Cortex of kidney (tissue), 1 donor: ENCODE measurements at places on chromosomes 7 and 10.

- DNase-seq, result no peak
Observed at GRCh38 chr7:51366172-51366728, 49.6 kb upstream of the COBL start.

GRCh38 chr10:70906953-70907636 is 18.7 kb upstream of the PCBD1 start:
- no peak for DNase-seq

DNA sequence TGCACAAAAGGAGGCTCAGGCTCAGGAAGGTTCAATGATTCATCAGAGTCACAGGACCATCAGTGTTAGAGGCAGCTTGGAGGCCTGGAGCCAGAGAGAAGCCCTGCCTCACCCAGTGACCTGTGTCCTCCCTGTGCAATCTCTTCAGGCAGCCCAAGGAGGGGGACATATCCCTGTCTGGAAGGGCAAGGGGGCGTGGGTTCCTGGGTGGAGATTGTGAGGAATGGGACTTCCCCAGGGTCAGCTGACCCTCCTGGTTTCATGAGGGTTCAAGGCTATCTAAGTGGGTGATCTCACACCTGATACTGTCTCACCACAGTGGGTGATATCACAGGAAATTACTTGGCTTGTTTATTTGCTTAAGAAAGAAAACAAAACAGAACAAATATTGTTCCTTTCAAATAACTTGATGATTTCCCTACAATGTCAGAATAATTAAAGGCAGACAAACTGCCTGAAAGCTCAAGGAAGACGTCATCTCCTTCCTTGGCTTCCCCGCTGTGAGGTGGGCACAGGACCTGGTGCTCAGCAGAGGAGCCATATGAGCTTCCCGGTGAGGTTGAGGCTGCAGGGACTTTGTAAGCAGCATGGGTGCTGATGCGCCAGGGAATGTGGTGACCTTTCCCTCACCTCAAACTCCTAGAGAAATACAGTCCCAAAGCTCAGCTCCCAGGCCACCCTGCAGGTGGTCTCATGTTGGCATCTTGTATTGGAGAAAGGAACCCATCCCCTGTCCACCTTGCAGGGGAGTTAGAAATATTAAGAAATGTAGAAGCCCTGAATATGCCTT is 763.2 kb downstream of the GRID1 start:
- no peak for DNase-seq

- no peak for DNase-seq
Observed at GRCh38 chr7:50661345-50662040, 96.3 kb upstream of the DDC start.

- no peak for DNase-seq
Observed at GRCh38 chr7:156984174-156984891, 26.1 kb downstream of the MNX1 start.

GRCh38 chr7:92850516-92850915 is 14.1 kb upstream of the CDK6 start:
- no peak for DNase-seq

GRCh38 chr7:100519580-100519979 is 19.4 kb upstream of the AGFG2 start:
- no peak for DNase-seq

GRCh38 chr10:65213170-65213569 is 1692.0 kb downstream of the REEP3 start:
- DNase-seq, result no peak

- no peak for DNase-seq
Observed at GRCh38 chr10:34638406-34639054, 176.6 kb downstream of the PARD3 start.

DNA sequence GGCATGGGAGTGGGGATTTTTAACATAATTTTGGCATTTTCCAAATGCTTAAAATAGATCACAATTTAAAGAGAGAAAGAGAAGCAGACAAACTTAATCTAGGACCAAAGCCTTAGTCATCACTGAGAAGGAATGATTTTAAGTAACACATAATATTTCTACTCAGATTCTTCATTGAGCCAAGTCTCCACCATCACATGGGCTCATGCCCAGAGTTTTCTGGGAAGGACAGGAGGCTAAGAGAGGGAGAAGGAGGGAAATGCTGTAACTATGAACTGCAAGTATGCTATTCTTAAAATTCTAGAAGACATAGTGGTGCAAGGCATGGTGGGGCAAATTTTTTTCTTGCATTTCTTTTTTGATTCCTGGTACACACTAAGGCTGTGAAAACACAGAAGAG is 23.8 kb upstream of the UBE2D1 start:
- no peak for DNase-seq

DNA sequence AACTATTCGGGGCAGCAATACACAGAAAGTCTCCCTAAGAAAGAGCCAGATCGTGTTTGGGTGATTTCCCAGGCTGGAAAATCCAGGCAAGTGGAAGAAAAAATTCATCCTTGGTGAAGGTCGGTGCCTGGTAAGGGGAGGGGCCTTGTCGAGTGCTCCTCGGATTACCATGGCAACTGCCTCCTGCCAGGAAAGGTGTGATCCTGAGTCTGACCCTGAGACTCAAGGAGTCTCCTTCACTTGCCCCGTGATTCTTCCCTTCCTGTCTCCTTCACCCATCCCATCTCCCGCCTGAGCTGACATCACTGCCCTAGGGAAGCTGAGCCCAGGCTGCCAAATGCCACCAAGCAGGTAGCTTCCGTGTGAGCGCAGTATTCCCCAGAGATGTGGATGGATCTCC is 112.2 kb downstream of the MYL10 start:
- DNase-seq, result no peak

DNA sequence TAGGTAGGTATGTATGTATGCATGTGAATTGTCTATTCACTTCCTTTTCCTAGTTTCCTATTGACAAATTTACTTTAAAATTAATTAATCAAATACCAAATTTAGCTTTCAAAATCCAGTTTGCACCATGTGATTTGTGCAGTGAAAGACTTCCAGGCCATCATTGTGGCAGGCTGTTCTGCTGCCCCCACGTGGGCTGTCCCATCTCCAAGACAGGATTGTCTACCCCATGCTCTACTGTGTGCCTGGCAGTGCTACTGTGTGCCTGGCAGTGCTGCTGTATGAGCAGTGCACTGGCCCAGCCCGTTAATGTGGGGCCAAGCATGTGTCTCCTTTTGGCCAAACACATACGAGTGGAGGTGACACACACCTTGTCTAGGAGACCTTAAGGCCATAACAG is 374.8 kb downstream of the GFRA1 start:
- DNase-seq, result no peak

- no peak for DNase-seq
Observed at GRCh38 chr7:154767821-154768415, 235.0 kb downstream of the PAXIP1 start.

DNA sequence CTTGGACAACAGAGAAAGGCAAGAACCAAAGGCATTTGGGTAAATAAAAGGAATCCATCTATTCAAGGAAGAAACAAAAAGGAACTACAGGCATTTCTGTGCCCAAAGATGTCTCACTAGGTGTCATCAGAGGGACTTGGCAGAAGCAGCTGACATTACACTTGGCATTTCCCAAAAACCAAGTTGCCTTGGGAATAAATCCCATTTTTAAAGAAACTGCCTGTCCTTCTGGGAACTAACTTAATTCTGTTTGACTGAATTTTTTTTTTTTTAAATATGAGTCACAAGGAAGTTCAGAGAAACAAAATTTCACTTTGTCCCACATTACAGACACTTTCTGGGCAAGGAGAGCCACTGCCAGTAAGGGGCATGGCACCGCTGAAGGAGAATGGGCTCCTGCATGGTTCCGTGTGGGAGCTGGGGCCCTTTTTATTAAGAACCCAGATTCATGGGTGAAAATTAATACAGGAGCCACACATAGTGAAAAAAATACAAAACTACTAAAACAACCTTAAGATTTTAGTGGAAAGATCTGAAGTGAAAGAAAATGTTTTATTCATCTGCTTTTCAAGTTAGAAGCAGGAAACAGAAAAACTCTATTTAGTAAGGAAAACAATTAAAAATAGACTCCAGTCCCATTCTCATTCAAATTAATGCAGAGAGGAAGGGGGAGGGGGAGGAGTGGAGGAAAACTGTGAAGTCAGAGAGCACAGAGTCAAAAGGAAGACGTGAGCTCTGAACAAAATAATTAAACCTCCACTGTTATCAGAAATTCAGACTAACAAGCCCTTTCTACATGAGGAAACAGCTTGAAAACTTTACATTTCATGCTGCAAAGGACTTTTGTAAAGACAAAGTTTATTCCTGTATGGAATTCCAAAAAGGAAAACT is 118.4 kb upstream of the PDLIM1 start:
- no peak for DNase-seq

GRCh38 chr7:129790136-129790535 is 162.6 kb downstream of the UBE2H start:
- no peak for DNase-seq

GRCh38 chr7:2191016-2191415 is 41.7 kb downstream of the MAD1L1 start:
- DNase-seq, result no peak

DNA sequence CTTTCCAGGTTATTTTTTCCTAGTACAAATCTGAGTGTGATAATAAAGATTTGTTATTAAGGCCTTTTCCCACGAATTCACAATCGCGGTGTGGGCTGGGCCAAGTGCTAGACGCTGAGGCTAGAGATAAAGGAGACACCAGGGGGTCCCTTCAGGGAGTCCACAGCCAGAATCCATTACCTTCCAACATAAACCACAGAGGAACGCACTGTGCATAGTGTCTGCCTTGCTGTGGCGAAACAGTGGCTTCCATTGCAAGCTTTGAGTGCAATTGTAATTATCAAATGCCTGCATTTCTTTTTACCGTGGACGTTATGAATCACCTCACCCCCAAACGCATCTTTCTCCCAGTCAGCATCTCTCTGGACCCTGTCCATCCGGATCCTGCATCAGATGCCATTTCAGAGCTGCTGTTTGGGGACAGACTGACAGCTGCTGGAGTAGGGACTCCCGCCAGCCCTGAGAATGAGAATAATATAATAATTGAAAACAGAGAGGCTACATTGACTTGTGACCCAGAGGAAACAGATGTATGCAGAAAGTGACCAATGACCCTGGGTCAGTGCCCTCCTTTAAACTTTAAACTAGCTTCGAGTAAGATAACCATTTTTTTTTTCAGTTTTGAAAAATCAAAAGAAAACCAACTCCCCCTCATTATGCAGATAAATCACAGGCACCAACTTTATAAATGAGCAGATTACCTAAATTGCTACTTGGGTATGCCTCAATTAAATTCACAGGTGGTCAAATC is 456.2 kb upstream of the NRP1 start:
- DNase-seq, result no peak
